Placental pericyte (primary cell): ENCODE measurements at places on chromosomes 1 and 21. TPM values are rescaled to one million over a fixed set of nuclear protein-coding genes. Genes with fewer than 3 reads are reported as not detected.

Gene KIF21B
- total RNA-seq: 0.22 and 0.29 TPM in 2 replicates

Gene BRDT
- total RNA-seq: 0.22 and 2.1 TPM in 2 replicates

Gene ARTN
- 0.14 TPM in 1 of 2 replicates, not detected in the other for total RNA-seq

Gene CAMK1G
- 0.66 and 10.6 TPM in 2 replicates for total RNA-seq

Gene OR2M4
- total RNA-seq: not detected in 2 replicates

Gene SLC25A34
- 0.22 and 0.43 TPM in 2 replicates for total RNA-seq

Gene PGLYRP4
- total RNA-seq: not detected in 2 replicates

Gene ADAM30
- total RNA-seq: not detected in 2 replicates

Gene SPATA46
- total RNA-seq: not detected in 2 replicates

Gene OR2T11
- not detected in 2 replicates for total RNA-seq

Gene S1PR1
- 1.3 and 16.0 TPM in 2 replicates for total RNA-seq

Gene OR2AK2
- not detected in 2 replicates for total RNA-seq

Gene BATF3
- total RNA-seq: 0.88 and 1.3 TPM in 2 replicates

Gene MFAP2
- total RNA-seq: 11.4 and 63.1 TPM in 2 replicates

Gene LINGO4
- not detected in 2 replicates for total RNA-seq

Gene ESPN
- total RNA-seq: under 0.01 TPM in 1 of 2 replicates, not detected in the other

Gene NCAM2
- 0.29 and 2.4 TPM in 2 replicates for total RNA-seq

Gene GLMP
- 55.1 and 111 TPM in 2 replicates for total RNA-seq

Gene IQGAP3
- 0.88 and 62.7 TPM in 2 replicates for total RNA-seq
